ENCODE measurements at places on chromosomes 4 and X. TPM values are rescaled to one million over a fixed set of nuclear protein-coding genes. Genes with fewer than 3 reads are reported as not detected.

The NUDT10 gene
- total RNA-seq: 1.2 TPM

DNA sequence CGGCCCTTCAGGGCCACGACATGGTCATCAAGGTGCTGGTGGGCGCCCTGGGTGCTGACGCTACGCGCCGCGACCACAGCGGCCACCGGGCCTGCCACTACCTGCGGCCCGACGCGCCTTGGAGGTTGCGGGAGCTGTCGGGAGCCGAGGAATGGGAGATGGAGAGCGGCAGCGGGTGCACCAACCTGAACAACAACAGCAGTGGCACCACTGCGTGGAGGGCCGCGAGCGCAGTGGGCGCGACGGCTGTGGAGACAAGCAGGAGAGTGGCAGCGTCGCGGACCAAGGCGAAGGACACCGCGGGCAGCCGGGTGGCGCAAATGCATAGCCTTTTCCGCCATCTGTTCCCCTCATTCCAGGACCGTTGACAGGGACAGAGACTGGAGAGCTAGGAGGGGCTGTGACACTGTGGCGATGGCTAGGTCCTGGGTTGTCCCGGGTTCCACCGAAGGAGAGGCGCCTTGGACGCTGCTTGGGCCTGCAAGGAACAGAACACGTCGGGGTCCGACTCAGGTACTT lies 919 bp downstream of the SOWAHD start:
- DNase-seq: no peak

- DNase-seq: no peak
These were observed 157.5 kb upstream of the ITM2A start for GRCh38 chrX:79524642-79525041.

DNA sequence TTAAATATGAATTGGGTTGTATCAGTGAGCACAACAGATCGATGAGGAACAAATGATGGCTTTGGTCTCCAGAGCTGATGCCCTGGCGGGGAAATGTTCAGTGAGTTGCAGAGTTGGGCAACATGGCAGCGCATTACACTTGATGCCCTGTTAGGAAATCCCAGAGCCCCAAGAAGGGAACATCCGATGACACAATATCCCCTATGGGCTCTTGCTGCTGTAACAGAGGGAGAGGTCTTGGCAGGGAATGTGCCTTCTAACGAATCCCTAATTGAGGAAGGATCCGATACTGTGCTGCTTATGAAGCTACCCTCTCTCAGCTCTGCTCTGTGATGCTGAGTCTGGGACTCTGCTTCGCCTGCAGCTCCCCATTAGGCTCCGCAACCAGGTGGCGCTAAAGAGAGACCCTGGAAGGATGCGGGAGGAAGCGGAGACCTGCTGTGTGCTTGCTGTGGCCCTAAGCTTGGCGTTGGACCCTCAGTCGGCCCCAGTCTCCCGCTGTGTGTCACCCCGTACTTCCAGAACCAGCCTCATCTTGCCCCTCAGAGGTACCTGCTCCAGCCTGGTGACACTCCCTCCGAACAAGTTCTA lies 38.9 kb downstream of the PDHA1 start:
- peak; percentile 8 for DNase-seq

Measured in LHCN-M2 (cell line).